ENCODE measurements at places on chromosomes 12 and 14. TPM values are rescaled to one million over a fixed set of nuclear protein-coding genes. Genes with fewer than 3 reads are reported as not detected.
A peak's percentile ranks its signal among the peaks of the same experiment; 100 is the strongest.

GRCh38 chr14:26218861-26219260, 379.0 kb downstream of the NOVA1 start:
- no peaks in the 10 kb centered on the region for H3K27me3 ChIP-seq
- H3K4me3 ChIP-seq: no peak overlapping the region
- H3K36me3 ChIP-seq: no peaks in the 10 kb centered on the region
- DNase-seq: no peak

DNA sequence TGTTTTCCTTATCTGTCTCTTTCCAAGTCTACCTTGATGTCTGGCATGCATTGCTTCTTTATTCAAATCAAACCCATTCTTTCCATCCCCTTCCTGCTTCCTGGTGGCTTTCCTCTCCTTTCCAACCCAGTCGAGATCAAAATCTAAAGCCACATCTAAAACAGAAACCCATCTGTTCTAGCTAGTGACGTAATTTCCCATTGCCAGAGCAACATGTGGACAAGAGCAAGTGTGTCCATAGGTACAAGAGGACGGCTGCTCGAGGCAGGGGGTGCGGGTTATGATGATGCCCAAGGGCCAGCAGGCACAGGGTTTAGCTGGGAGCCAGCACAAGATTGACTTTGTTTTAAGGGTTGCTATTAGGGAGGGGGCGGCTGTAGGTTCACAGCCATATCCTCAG, 7.0 kb downstream of the KRT80 start:
- peak overlapping the region; percentile 85 for H3K27ac ChIP-seq
- H3K36me3 ChIP-seq: no peaks in the 10 kb centered on the region
- peak overlapping the region; percentile 36 for H3K4me3 ChIP-seq

FGF23 gene
- total RNA-seq: not detected

DNA sequence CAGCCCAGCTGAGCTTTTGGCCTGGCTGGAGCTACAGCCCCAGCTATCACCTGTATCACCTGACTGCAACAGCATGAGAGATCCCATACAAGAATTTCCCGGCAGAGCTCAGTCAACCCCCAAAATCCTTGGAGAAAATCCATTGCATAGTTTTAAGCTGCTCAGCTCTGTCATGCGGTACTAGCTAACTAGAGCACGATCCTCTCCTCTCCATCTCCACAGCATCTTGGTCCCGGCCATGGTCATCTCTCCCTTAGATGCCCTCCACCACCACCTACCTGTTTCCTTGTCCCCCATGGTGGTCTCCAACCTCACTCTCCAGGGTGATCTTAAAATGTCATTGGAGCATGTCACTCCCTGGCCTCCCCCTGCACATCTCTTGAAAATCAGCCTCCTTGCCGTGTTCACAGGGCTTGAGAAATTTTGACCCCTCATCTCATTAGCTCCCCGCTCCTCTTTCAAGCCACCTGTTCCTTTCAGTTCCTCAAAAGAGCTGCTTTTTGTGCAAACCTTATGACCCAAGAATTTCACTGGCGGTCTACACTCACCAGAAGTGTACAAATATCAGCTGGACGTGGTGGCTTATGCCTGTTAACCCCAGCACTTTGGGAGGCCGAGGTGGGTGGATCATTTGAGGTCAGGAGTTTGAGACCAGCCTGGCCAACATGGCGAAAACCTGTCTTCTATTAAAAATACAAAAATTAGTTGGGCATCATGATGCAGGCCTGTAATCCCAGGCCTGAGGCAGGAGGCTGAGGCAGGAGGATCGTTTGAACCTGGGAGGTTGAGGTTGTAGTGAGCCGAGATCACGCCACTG, 8.1 kb upstream of the CLMN start:
- H3K4me1 ChIP-seq: no peaks in the 10 kb centered on the region
- H3K36me3 ChIP-seq: no peaks in the 10 kb centered on the region
- H3K27me3 ChIP-seq: no peaks in the 10 kb centered on the region

DNA sequence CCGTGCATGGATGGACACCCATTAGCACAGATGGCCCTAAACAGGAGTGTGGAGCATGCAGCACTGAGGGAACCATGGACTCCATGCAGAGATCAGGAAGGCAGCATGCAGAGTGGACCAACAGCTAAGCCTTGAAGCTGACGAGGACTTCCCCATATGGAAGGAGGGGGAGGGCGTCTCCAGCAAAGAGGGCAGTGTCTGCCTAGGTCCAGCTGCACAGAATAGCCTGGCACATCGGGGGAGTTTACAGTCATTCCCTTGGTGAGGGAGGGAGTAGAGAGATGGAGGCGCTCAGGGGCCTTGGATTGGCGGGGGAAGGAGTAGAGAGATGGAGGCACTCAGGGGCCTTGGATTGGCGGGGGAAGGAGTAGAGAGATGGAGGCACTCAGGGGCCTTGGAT, 64.5 kb downstream of the ANKRD9 start:
- no peak overlapping the region for H3K4me3 ChIP-seq
- DNase-seq: no peak
- H3K4me1 ChIP-seq: no peaks in the 10 kb centered on the region
- peaks cover 87% of the 10 kb centered on the region for H3K36me3 ChIP-seq
- no peak overlapping the region for H3K27ac ChIP-seq

- H3K4me3 ChIP-seq: no peak overlapping the region
- peak overlapping the region; percentile 63 for H3K27ac ChIP-seq
- H3K4me1 ChIP-seq: no peaks in the 10 kb centered on the region
- DNase-seq: no peak
- no peaks in the 10 kb centered on the region for H3K27me3 ChIP-seq
- H3K36me3 ChIP-seq: no peaks in the 10 kb centered on the region
Observed at GRCh38 chr12:14272956-14273912, 92.2 kb upstream of the ATF7IP start.

DNA sequence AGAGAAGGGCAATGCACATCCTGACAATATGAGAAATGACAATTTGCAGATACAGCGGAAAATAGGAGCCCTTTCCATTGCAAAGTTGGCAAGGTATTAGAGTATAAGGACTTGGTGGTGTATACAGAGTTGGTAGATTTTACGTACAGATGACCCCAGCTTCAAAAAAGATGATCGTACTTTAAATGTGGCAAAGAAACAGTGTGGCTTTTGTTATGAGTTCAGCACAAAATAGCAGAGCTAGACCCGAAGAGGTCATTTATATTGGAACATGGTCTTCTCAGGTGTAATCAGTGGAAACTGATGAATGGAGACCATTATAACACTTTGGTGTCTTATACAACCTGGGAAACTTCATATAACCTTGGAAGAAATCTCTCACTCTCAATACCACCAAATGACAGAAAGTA, 2.3 kb downstream of the CLEC2B start:
- no peaks in the 10 kb centered on the region for H3K27me3 ChIP-seq
- H3K36me3 ChIP-seq: no peaks in the 10 kb centered on the region
- peak overlapping the region; percentile 48 for H3K4me3 ChIP-seq
- H3K4me1 ChIP-seq: peaks cover 19% of the 10 kb centered on the region
